ENCODE measurements at places on chromosomes 1 and 21.

GRCh38 chr1:161981126-161981525 lies 42.5 kb downstream of the OLFML2B start:
- DNase-seq = no peak

DNA sequence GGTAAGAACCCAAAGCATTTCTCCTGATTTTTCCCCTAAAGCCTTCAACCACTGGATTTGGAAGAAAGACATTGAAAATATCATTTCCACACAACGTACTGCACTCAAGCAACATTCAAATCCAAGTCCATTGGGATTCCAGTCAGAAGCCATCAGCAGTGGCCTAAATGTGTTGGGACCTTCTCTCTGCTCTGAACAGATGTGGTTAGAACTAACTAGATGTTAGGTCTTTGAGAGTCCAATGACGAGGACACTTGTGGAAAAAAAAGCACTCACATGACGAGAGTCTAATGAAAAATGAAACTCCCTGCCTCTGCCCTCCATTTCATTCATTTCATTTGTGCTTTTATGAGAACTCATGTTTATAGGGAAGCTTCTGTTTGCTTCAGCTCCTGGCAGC lies 382.3 kb downstream of the SIPA1L2 start:
- peak; percentile 59 for DNase-seq

- no peak for DNase-seq
Observed at GRCh38 chr1:101485712-101486111, 248.9 kb downstream of the S1PR1 start.

DNA sequence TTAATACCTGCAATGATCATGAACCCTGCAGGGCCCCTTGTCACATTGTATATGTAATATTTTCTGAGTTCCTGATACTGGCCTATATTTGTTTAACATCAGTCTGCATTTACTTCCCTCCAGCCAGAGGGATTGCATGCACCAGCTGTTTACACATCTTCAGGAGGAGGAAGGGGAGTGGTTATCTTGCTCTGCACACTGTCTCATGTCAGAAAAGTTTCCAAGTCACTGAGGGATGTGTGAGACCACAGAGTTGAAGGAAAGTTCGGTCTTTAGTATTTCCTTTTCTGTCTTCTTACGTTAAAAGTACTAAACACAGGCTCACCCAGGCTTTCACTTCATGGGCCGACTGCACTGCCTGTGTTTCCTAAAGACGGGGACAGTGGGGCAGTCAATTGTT lies 574.1 kb downstream of the LMO4 start:
- DNase-seq = no peak

DNA sequence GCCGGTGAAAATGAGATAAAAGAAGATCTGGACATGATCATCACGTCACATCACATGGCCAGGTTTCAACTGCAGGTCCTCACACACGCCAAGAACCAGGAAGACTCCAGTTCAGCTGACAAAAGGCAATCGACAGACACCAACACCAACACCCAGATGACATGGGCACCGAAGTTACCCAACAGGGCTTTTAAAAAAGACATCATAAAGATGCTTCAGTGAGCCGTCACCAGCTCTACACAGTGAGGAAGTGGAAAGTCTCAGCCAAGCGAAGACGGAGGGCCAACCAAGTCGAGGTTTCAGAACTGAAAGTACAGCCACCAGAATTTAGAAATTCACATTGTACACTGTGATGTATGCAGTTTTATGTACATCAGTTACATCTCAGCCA lies 154.3 kb upstream of the COL6A1 start:
- no peak for DNase-seq

GRCh38 chr1:76302711-76303339 lies 228.3 kb downstream of the ST6GALNAC3 start:
- DNase-seq = no peak
